NCI-H2029 treated with DMSO at 0.1 percent for 48 hours (cell line): ENCODE measurements at places on chromosomes 5 and 9.
A peak's percentile ranks its signal among the peaks of the same experiment; 100 is the strongest.

DNA sequence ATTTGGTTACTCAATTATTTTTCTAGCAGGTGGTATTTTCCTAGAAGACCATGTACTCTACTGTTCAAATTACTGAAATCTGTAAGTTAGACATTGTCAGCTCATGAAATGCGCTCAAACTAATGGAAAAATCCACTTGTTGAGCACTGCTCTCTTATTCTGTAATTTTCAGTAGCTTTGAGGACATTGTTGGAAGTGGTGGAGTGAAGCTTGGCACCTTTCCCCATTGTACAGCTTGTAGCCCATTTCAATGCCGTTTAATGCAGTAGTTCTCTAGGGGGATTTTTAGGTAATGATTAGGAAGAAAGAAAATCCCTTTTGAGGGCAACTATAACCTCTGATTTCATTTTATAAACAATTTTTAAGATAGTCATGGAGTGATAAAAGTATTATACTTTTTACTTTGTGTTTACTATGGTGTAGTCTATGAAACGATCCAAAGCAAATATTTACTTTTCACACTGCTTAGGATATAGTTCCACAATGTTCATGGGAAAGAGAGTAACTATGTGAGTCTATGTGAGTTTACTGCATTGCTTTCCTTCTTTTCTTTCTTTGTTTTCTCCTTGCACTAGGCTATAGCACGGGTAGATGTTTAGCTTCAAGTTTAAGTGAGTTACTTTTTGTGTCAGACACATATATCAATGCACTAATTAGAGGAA is 165.8 kb upstream of the ANKH start:
- DNase-seq = peak; percentile 15

DNA sequence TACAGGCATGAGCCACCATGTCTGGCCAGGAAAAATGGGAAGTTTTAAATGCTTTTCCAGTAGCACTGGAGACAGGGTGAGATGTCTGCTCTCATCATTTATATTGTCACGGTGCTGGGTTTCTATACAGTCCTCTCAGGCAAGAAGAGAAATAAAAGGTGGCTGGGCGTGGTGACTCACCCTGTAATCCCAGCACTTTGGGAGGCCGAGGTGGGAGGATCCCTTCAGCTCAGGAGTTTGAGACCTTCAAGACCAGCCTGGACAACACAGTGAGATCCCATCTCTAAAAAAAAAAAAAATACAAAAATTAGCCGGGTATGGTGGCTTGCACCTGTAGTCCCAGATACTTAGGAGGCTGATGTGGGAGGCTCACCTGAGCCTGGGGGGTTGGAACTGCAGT is 4.8 kb upstream of the GRIN1 start:
- no peak for DNase-seq

- no peak for DNase-seq
Observed at GRCh38 chr9:123360161-123361085, 4.4 kb downstream of the CRB2 start.

GRCh38 chr5:33309068-33309467 is 131.7 kb upstream of the TARS1 start:
- DNase-seq = no peak

DNA sequence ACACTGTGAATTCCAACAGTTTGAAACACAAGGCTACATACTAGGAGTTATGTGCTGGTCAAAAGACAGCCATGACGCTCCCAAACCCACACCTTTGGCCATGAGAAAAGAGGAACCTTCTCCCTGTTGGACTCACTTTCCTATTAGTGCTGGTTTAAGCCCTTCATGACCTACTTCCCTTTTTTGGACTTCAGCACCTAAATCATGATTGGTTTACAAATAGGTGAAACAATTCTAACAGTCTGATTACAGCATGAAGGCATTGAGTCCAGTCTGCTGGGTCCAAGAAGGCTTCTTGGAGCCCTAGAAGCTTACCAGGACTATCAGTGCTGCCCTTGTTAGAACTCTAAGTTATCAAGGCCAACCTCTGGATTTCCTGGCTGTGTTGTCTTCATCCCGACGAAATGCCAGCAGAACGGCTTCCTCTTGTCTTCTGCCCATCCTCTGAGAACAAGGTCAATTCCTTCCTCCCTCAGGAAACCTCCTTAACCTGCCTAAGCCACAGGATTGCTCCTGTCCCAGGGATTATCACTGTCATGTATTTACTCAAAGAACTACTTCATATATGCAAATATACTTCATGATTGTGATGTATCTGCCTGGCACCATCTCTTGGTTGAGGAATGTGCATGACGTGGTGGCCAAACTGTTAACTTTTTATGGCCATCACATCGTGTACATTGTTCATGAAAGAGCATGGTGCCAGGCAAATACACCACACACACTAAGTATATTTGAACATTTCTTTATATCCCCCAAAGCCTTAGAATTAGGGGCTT is 83.6 kb downstream of the ANKH start:
- no peak for DNase-seq
